Activated CD4-positive, alpha-beta T cell treated with anti-CD3 and anti-CD28 coated beads, Interleukin-2, amount 10 ng/mL, durations not matched to agents 24 days and 14 days (primary cell): ENCODE measurements at places on chromosomes 12 and 14. TPM values are rescaled to one million over a fixed set of nuclear protein-coding genes. Genes with fewer than 3 reads are reported as not detected.
A peak's percentile ranks its signal among the peaks of the same experiment; 100 is the strongest.

Gene RHEBL1
- 10.9 and 11.8 TPM in 2 replicates for total RNA-seq

- H3K36me3 ChIP-seq = peaks cover 75% of the 10 kb centered on the region
- DNase-seq = no peak
- no peaks in the 10 kb centered on the region for H3K27me3 ChIP-seq
- peak overlapping the region; percentile 0 for H3K27ac ChIP-seq
- peaks cover 50% of the 10 kb centered on the region for H3K4me1 ChIP-seq
- no peak overlapping the region for H3K4me3 ChIP-seq
Observed at GRCh38 chr14:65079768-65080167, 22.5 kb downstream of the MAX start.

DNA sequence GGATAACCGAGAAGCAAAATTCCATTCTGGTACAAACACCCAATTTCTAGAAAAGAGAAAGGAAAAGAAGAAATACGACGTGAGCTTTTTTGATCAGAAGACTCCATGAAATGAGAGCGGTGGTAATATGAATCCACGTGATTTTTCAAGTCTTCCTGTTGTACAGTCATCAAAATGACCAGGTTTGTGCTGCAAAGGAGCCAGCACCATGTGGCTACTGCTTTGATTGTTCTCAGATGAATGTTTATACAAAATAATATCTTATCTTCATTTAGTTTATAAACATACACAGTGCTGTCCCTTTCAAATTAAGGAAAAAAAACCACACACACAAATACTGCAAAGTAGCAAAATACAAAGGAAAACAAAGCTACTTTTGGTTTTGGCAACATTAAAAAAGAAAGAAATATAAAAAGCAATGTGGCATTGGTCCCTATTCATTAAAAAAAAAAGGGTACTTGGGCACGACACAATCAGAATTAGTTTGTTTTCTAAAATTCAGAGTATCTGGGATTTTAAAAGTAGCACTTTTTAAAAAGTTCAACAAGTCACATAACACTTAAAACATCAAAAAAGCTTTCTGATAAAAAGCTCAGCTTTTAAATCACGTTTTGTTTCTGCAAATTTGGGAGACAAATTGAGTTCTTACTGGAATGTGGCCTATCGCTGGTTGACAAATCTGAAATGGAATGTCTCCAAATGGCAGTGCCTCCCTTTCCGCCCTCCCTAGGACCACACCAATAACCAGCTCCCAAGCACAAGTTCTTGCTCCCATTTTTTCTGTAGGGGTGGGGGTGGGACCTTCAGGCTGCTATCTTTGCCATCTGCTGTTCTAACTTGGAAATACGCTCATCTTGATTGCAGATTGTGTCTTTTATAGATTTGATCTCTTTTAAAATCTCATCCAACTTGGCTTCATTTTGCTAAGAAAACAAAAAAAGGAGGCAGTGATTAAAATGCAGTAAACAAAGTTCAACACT, 13.2 kb upstream of the SELPLG start:
- H3K36me3 ChIP-seq = peaks cover 15% of the 10 kb centered on the region
- peak overlapping the region; percentile 68 for H3K4me3 ChIP-seq
- no peak for DNase-seq
- peaks cover 40% of the 10 kb centered on the region for H3K4me1 ChIP-seq

Gene BCL2L14
- 13.0 and 14.2 TPM in 2 replicates for total RNA-seq
